Effector CD4-positive, alpha-beta T cell (primary cell): ENCODE measurements at places on chromosomes 2 and 18.

DNA sequence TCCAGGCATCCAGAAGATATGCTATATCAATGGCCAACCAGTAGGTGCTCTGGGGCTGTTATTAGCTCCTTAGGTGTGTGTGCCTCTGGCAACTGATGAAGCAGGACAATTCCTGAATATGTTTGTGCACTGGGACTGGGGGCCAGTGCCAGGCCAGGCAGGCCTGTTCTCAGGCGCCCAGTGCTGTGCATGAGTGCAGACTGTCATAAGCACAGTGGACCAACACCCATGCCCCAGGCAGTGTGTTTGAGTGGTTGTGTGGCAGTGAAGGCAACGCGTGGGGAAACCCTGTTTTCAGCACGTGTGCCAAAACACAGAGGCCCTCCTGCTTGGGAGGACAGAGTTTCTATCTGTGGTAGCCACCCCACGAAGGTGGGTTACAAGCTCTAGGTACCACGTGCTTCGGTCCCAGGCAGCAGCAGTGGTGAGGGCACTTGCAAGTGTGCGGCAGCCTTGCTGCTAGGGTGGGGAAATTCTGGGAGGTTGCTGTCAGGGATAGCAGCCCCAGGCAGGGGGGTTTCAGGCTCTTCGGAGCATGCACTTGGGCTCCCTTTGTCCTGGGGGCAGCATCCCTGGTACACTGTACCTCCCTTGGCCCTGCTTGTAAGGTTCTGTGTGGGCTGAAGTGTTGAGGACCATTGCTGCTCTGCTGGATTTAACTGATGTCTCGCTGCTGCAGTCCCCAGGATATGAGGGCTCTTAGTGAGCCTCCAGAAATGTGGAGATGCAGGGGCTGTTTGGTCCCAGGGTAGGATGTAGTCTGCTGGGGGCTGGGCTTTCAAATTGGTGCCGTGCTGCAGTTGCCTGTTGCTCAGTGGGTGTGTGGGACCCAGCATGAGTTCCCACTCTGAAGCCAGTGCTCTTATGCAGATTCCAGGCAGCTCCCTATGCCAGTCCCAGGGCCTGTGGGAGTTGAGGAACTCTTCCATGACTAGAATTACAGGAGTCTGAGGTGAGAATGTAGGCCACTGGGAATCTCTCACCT lies 280.9 kb downstream of the RPRM start:
- no peak for DNase-seq

GRCh38 chr18:10074110-10074509 lies 160.3 kb downstream of the VAPA start:
- no peak for DNase-seq

DNA sequence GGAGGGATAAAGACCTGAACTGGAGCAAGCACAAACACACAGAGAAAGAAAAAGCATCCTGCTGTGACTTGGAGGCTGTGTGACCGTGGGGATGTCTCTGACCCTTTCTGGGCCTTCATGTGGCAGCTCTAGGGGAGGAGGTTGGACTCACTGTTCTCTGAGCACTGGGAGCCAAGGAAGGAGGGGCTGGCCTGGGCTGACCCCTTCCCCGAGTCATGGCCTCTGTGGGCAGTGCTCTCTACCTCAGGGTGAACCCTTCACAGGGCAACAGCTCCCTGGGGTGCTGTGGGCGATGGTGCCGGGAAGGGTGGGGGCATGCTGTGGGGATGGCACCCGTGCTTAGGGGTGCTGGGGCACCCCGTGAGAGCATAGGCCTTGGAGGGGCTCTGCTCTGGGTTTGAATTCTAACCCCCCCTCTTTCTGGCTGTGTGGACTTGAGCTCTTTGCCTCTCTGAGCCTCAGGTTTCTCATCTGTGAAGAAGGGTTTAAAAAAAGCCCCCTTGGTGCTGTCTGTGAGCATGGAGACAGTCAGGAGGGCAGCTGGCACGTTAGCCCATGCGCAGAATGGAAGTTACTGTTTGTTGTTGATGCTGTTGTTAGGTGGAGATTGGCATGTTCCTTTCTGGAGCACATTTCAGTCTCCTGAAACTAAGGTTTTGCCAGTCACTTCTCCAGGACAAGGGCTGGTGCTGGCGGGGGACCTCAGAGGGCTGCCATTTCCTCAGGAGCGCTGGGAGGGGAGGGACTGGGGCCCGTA lies 700 bp downstream of the TOGARAM2 start:
- DNase-seq = no peak

DNA sequence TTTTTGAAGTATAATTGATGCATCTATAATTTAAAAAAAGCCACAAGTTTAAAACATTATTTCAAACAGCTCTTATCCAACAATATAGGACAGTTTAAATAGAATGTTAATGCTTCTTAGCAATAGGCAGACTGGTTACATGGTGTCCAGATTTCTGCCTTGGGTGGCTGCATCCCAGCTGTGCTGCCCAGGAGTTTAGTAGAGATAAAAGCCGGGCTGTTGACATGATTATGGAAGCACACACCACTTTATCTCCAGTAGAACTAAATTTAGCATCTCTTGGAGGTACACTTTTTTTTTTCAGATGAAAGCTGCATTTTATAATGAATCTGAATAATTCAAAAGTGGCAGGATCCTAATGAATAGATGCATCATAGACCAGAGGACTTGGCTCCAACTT lies 309.7 kb downstream of the PLCL1 start:
- no peak for DNase-seq

- peak; percentile 11 for DNase-seq
Measured at GRCh38 chr2:222903234-222904220, 42.7 kb downstream of the ACSL3 start.

GRCh38 chr18:41418598-41418997 lies 536.4 kb upstream of the PIK3C3 start:
- no peak for DNase-seq

GRCh38 chr2:127659408-127660290 lies 13.7 kb downstream of the GPR17 start:
- no peak for DNase-seq

DNA sequence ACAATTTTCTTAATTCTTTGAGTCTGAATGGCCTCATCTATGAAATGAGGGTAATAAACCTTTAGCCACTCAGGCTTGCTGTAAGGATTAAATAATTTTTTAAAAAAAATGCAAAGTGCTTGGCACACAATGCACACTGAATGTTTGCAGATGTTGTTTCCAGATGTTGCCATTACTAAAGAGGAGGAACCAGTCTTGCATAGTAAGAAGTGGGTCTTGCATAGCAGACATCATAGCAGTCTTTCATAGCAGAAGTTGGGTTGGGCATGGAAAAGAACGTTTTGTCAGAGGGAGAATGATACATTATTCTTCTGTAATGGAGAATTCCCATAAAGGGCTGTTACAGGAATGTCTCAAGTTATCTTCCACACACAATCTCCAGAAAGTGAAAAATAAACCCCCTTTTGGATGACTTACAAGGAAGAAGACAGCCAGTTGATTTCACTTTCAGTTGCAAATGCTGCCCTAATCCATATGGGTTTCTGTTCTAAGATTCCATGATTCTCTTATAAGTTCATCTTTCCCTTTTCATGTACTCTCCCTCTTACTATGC lies 327.7 kb downstream of the SUCLG1 start:
- no peak for DNase-seq

GRCh38 chr18:25713103-25713502 lies 361.1 kb upstream of the ZNF521 start:
- no peak for DNase-seq

GRCh38 chr2:200713704-200714064 lies 98.0 kb upstream of the BZW1 start:
- DNase-seq = no peak

GRCh38 chr2:61356958-61357350 lies 113.9 kb downstream of the USP34 start:
- no peak for DNase-seq

GRCh38 chr18:11665587-11665986 lies 23.5 kb upstream of the GNAL start:
- DNase-seq = no peak

DNA sequence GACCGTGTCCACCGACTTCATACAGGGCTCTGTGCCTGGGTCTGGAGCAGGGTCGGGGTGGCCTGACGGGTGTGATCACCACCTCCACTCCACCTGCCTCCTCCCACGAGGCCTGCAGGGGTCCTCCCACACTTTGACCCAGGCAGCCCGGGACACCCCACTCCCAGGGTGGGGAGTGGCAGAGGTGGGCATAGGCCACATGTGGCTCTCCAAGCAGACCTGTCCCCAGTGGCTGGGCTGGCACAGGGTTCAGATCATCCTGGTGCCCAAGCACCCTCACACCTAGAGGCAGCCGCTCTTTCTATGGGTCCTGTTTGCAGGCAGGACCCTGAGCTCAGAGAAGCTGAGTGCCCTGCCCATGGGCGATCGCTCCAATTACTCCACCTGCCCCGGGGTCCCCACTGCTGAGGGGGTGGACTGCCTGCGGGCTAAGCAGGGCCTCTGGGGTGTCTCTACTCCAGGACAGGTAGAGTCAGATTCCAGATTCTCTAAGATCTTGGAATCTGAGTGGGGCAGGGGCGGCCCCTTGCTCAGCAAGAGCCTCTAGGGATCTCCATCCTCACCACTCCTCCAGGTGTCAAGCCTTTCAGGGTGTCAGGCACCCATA lies 1.4 kb downstream of the NEURL3 start:
- DNase-seq = no peak

- DNase-seq = no peak
Measured at GRCh38 chr2:65483763-65484162, 51.4 kb upstream of the SPRED2 start.

- DNase-seq = no peak
Measured at GRCh38 chr2:68057658-68058396, 5.0 kb downstream of the C1D start.

- DNase-seq = no peak
Measured at GRCh38 chr2:129336276-129336675, 643.2 kb upstream of the RAB6C start.

GRCh38 chr2:143953451-143954030 lies 566.4 kb downstream of the ZEB2 start:
- DNase-seq = no peak

DNA sequence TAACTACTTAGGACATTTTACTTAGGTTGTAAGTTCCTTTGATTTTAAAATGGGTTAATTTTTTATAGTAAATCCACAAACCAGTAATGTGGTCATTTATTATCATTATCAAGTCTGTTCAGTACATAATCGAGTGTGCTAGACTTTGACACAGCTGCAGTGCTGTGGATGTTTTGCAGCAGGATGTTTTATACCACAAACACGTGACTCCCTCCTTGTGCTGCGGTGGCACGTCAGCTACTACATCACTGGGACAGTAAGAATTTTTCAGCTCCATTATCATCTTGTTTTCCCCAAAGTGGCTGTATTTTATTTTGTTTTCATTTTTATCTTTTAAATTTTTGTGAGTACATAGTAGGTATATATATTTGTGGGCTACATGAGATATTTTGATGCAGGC lies 70.0 kb downstream of the ATP9B start:
- no peak for DNase-seq

GRCh38 chr2:178072000-178072382 lies 586 bp downstream of the PDE11A start:
- DNase-seq = no peak

- DNase-seq = no peak
Measured at GRCh38 chr2:100929147-100929546, 72.9 kb upstream of the RPL31 start.

- no peak for DNase-seq
Measured at GRCh38 chr2:224532441-224532840, 52.7 kb downstream of the CUL3 start.

- no peak for DNase-seq
Measured at GRCh38 chr18:46293742-46294181, 189.6 kb downstream of the HAUS1 start.

DNA sequence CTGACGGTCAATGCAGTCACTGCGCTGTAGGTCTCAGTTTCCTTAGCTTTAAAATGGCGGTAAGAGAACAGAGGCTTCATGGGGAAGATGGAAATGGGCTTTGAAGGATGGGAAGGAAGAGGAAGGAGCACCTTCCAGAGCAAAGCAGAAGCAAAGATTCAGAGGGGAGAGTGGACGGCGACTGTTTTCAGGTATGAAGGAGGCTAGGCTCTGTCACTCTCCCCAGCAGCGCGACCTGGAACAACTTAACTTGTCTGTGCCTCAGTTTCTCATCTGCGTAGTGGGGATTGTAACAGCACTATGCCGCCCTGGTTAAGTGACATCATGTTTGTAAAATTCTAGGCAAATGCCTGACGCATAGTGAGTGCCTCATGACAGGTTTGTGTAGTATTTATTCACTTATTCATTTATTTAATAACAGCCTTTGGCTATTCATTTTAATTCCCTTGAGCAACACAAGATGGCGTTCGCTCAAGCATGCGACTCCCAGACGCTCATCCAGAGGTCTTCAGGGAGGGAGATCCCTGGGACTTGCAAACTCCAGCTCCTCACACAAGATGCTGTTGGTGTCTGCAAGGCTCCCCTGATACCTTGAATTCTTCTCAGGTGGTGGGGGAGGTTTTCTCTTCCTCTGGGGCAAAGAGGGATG lies 336.3 kb downstream of the DYSF start:
- no peak for DNase-seq

DNA sequence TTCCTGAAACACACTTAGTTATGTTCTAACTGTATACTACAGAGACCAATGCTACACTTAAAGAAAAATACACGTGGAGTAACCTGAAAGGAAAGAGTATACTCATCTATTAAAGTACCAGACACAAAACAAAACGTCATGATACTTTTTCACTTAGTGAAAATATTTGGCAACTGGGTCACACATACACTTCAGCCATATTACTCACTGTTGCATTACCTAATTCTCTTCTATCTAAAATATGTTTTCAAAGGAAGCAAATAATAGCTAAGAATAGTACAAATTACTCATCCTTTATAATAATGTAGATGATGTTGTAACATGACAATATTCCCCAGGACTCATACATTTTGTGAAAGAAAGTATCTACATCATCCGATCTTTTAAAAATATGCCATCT lies 76.5 kb upstream of the EPB41L3 start:
- no peak for DNase-seq

GRCh38 chr2:175836361-175836760 lies 165.7 kb downstream of the LNPK start:
- DNase-seq = no peak

- DNase-seq = peak; percentile 91
Measured at GRCh38 chr2:96538487-96539214, 2.1 kb downstream of the ARID5A start.

- DNase-seq = no peak
Measured at GRCh38 chr18:56563568-56563967, 74.8 kb downstream of the TXNL1 start.

- no peak for DNase-seq
Measured at GRCh38 chr2:135762022-135762421, 20.4 kb downstream of the UBXN4 start.

GRCh38 chr2:6819668-6820067 lies 46.0 kb downstream of the CMPK2 start:
- no peak for DNase-seq

GRCh38 chr18:12882453-12883371 lies 1.3 kb downstream of the PTPN2 start:
- DNase-seq = no peak
